ENCODE measurements at places on chromosomes 2 and 18.

- no peak for DNase-seq
Observed at GRCh38 chr2:168670478-168670877, 132.0 kb upstream of the NOSTRIN start.

DNA sequence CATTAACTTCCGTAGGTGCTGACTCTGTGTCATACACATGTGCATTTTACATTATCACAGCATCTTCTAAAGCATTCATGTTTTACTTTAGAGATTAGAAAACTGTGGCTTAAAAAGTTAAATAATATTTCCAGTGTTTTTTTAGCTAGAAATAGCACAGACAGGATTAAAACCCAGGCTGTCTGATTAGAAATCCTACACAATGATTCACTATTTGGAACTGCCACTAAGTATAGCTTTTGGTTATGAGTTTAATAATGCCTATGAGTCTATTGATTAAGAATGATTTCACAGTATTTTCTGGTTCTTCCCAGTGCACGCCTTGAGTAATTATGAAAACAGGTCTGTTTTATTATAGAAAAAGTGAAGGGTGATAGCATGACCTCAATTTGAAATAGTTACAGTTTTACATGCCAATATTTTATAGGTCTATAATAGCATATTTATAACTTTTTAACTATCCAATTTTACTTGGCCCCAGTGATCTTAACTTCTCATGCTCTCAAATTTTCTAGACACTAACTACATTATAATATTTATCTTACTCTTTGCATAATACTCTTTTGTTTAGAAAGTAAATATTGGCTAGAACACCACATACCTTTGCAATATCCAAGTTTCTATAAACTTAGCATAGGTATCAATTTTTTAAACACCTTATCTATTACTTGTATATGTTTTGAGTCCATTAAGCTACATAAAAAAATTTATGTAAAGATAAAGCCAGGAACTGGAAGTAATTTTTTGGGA is 313.2 kb downstream of the RND3 start:
- no peak for DNase-seq

GRCh38 chr2:213213186-213213585 is 61.8 kb upstream of the IKZF2 start:
- DNase-seq = no peak

GRCh38 chr18:72089432-72089831 is 454.7 kb downstream of the CBLN2 start:
- no peak for DNase-seq

GRCh38 chr2:221535824-221536223 is 36.3 kb downstream of the EPHA4 start:
- no peak for DNase-seq

GRCh38 chr18:48937869-48938750 is 12.7 kb downstream of the SMAD7 start:
- DNase-seq = no peak

- DNase-seq = no peak
Observed at GRCh38 chr2:241126771-241127202, 22.5 kb downstream of the PASK start.

- no peak for DNase-seq
Observed at GRCh38 chr2:174546519-174547506, 50.8 kb downstream of the WIPF1 start.

DNA sequence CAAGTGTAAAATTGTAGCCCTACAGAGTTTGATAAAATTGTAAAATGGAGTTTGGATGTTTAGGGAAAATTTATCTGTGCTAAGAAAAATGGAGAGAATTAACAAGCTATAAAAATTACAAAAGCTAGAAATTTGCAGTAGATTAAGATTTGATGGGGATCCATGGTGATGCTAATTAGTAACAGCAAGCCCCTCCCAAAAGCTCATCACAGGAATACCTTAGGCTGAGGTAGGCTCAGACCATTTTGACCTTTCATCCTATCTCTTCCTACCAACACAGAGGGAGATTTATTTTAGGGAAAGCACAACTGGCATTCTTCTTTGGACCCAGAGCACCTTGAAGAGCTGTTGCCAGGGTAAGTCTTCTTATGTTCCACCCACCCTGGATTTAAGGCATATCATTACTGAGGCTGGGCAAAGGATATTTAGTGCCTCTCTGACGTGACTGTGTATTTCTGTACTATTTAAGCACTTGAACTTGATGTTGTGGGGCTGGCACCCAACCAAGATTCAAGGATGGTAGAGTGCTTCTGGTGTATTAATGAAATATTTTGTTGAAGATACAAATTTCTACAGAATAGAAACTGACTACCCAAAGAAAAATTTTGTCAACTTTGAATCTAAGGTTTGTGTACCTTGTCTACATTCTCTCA is 70.8 kb upstream of the SLC39A10 start:
- DNase-seq = no peak

- no peak for DNase-seq
Observed at GRCh38 chr2:64899081-64899865, 89.9 kb upstream of the SLC1A4 start.

- no peak for DNase-seq
Observed at GRCh38 chr2:119338826-119339561, 27.6 kb downstream of the C2orf76 start.

All from aorta (tissue), 5 donors.